Smooth muscle cell of bladder (primary cell): ENCODE measurements at places on chromosomes 6 and 20. TPM values are rescaled to one million over a fixed set of nuclear protein-coding genes. Genes with fewer than 3 reads are reported as not detected.

The LAMA4 gene
- total RNA-seq = 385 and 421 TPM in 2 replicates

The ENPP1 gene
- total RNA-seq = 4.7 and 8.7 TPM in 2 replicates

The OR2B6 gene
- total RNA-seq = not detected in 2 replicates

The UNC93A gene
- total RNA-seq = not detected in 2 replicates

The CST9L gene
- total RNA-seq = not detected in 2 replicates

The CD83 gene
- 0.57 and 0.92 TPM in 2 replicates for total RNA-seq

The IFT52 gene
- 48.6 and 50.8 TPM in 2 replicates for total RNA-seq

The TRIM10 gene
- not detected in 2 replicates for total RNA-seq

The OR2J3 gene
- total RNA-seq = not detected in 2 replicates

The C20orf202 gene
- not detected in 2 replicates for total RNA-seq

The RNGTT gene
- total RNA-seq = 13.5 and 14.4 TPM in 2 replicates

The SYNDIG1 gene
- total RNA-seq = 1.1 and 1.9 TPM in 2 replicates

The E2F1 gene
- total RNA-seq = 1.00 and 1.5 TPM in 2 replicates

The BMP5 gene
- total RNA-seq = under 0.01 and 2.1 TPM in 2 replicates

The COL11A2 gene
- 0.14 and 0.46 TPM in 2 replicates for total RNA-seq

The PCSK2 gene
- total RNA-seq = under 0.01 TPM in 2 replicates

The EFCAB8 gene
- total RNA-seq = 0.28 TPM in 2 replicates

The THEMIS gene
- under 0.01 TPM in 1 of 2 replicates, not detected in the other for total RNA-seq

The SLC25A27 gene
- 16.1 and 17.5 TPM in 2 replicates for total RNA-seq

The ITPA gene
- 25.1 and 30.3 TPM in 2 replicates for total RNA-seq

The NKAIN2 gene
- not detected in 2 replicates for total RNA-seq

The ARMC12 gene
- total RNA-seq = 0.28 and 0.65 TPM in 2 replicates

The NT5E gene
- total RNA-seq = 235 and 363 TPM in 2 replicates

The NFYA gene
- total RNA-seq = 10.4 and 11.4 TPM in 2 replicates

The NKAPL gene
- total RNA-seq = 1.8 and 2.0 TPM in 2 replicates

The JPH2 gene
- total RNA-seq = 0.43 and 4.4 TPM in 2 replicates

The OLIG3 gene
- not detected in 2 replicates for total RNA-seq

The RIPPLY2 gene
- 0.28 TPM in 1 of 2 replicates, not detected in the other for total RNA-seq

The TREML4 gene
- 0.14 TPM in 1 of 2 replicates, not detected in the other for total RNA-seq

The GRIK2 gene
- 1.3 and 3.5 TPM in 2 replicates for total RNA-seq

The C2 gene
- 5.4 and 8.4 TPM in 2 replicates for total RNA-seq

The IP6K3 gene
- total RNA-seq = 0.14 and 0.18 TPM in 2 replicates

The FOXQ1 gene
- 0.09 and 0.14 TPM in 2 replicates for total RNA-seq

The CFAP61 gene
- total RNA-seq = under 0.01 TPM in 1 of 2 replicates, not detected in the other

The FNDC1 gene
- total RNA-seq = 0.14 TPM in 1 of 2 replicates, not detected in the other

The KHDC1 gene
- total RNA-seq = 2.6 and 4.4 TPM in 2 replicates

The CYP21A2 gene
- total RNA-seq = not detected in 2 replicates

The MYL9 gene
- 6.8 and 13.9 TPM in 2 replicates for total RNA-seq

The PBOV1 gene
- not detected in 2 replicates for total RNA-seq

The KCNK16 gene
- total RNA-seq = not detected in 2 replicates

The EPB41L2 gene
- 63.8 and 68.7 TPM in 2 replicates for total RNA-seq

The SULF2 gene
- total RNA-seq = 17.5 and 28.3 TPM in 2 replicates

The DACT2 gene
- total RNA-seq = 0.85 and 1.0 TPM in 2 replicates

The MUC22 gene
- not detected in 2 replicates for total RNA-seq

The PRR18 gene
- total RNA-seq = not detected in 2 replicates

The KHDRBS2 gene
- total RNA-seq = not detected in 2 replicates

The RIPK1 gene
- total RNA-seq = 24.0 TPM in 2 replicates

The PPIL6 gene
- total RNA-seq = 3.0 and 6.9 TPM in 2 replicates

The GGTLC1 gene
- not detected in 2 replicates for total RNA-seq

The OTOR gene
- total RNA-seq = not detected in 2 replicates

The SLC44A4 gene
- not detected in 2 replicates for total RNA-seq

The RAD21L1 gene
- 0.14 and 0.18 TPM in 2 replicates for total RNA-seq

The ENPP4 gene
- 2.6 and 2.8 TPM in 2 replicates for total RNA-seq

The NTSR1 gene
- 0.09 TPM in 1 of 2 replicates, not detected in the other for total RNA-seq

The COL9A3 gene
- 0.57 and 0.74 TPM in 2 replicates for total RNA-seq

The RIMS4 gene
- under 0.01 TPM in 1 of 2 replicates, not detected in the other for total RNA-seq

The STMN3 gene
- 2.1 and 2.3 TPM in 2 replicates for total RNA-seq

The BMP6 gene
- 29.0 and 70.7 TPM in 2 replicates for total RNA-seq
